HT-29 (cell line): ENCODE measurements at places on chromosomes 6 and 20. TPM values are rescaled to one million over a fixed set of nuclear protein-coding genes. Genes with fewer than 3 reads are reported as not detected.

Gene NOX3
- total RNA-seq: not detected in 2 replicates

Gene PSORS1C2
- total RNA-seq: not detected in 2 replicates

Gene ADAT2
- 4.1 and 4.2 TPM in 2 replicates for total RNA-seq

Gene ZSCAN16
- total RNA-seq: 4.5 and 5.8 TPM in 2 replicates

Gene C6orf15
- 0.13 and 0.33 TPM in 2 replicates for total RNA-seq

Gene CARMIL1
- total RNA-seq: 16.8 and 17.6 TPM in 2 replicates

Gene CGA
- total RNA-seq: not detected in 2 replicates

Gene C6orf52
- total RNA-seq: not detected in 2 replicates

Gene SMLR1
- not detected in 2 replicates for total RNA-seq

Gene SLC22A7
- total RNA-seq: not detected in 2 replicates

Gene GNMT
- total RNA-seq: not detected in 2 replicates

Gene LY6G5B
- total RNA-seq: 3.5 and 3.6 TPM in 2 replicates

Gene ZBTB46
- total RNA-seq: 3.3 and 5.3 TPM in 2 replicates

Gene ADAM33
- not detected in 2 replicates for total RNA-seq

Gene LTB
- total RNA-seq: 0.13 TPM in 1 of 2 replicates, not detected in the other
